SK-N-DZ (cell line): ENCODE measurements at places on chromosomes 6 and 20.

GRCh38 chr6:81785377-81785776, 32.9 kb upstream of the TENT5A start:
- DNase-seq = no peak

DNA sequence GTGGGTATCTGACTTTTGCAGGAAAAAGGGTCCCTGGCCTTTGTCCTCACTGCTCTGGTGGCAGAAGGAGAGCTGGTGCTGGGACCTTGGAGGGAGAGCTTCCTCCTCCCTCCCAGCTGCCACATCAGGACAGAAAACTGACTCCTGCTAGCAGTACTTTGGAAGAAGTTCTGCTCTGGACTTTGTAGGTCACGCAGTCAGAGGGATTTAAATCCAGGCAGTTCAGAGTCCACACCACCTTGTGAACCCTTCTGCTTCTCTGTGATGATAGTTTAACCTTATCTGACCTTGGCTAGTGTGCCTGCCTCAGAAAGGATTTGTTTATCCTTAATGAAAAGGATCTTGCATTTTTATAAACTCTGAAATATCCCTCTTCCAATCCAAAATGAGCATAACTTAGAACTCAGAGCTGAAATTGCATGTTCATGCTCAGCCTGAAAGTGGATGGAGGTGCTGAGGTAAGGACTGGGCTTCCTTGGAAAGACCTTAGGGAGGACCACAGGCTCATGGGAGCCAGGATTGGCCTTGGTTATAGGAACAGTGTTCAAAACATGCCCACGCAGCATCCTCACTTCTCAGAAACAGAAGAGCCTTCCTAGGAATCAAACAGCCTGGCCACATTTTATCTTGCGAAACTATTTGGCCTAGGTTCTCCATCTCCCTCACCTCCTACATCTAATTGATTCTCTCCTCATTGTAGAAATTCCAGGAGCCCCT, 123.9 kb upstream of the SASH1 start:
- no peak for DNase-seq

DNA sequence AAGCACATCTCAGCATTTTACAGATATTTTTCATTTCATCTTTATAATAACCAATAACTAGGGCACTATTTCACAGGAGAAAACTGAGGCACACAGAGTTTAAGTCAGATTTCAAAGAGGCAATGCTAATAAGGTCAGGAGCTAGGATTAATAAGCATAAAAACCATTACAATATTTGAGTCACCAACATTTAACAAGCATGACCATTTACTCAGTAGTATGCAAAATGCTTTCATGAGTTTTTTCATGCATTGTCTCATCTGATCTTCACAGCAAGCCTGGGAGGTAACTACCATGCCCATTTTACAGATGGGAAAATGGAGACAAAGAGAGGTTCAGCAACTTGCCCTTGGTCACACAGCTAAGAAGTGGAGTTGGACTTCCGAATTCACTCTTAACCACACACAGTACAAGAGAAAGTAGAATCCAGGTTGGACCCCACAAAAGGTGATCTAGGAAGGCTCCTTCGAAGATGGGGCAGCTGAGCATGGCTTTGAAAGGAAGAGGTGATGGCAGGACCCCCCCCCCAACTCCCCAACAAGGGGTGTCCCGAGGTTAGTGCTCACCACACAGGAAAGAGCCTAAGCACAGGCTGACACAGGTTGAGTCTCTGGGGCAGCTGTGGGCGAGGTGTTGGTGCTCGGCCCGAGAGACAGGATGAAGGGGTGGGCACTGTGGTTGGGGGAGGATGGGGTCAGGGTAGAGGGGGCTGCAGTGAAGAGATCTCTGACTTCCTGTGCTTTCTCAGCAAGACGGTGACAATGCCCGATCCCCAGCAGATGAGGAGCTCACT, 108.8 kb downstream of the PREX1 start:
- no peak for DNase-seq

GRCh38 chr6:54717849-54718455, 128.6 kb upstream of the FAM83B start:
- peak; percentile 50 for DNase-seq

- DNase-seq = no peak
Measured at GRCh38 chr6:2274981-2275891, 29.8 kb upstream of the GMDS start.

DNA sequence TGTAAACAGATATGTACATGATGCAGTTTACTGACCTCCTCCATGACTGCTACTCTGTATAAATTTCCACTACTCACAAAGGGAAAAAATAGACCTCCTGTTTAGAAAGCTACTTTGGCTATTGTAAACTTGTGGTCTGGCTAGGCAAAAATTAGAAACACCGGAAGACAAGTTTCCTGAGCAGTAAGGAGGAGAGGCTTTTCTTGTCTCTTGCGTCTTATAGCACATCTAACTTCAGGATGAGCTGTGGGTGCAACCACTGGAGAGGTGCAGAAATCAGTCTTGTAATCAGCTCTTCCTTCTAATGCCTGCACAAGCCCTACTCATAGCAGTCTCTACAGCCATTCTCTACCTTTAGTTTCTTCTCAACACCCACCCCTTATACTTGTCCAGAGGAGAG, 296.5 kb upstream of the SLC35B3 start:
- DNase-seq = no peak

DNA sequence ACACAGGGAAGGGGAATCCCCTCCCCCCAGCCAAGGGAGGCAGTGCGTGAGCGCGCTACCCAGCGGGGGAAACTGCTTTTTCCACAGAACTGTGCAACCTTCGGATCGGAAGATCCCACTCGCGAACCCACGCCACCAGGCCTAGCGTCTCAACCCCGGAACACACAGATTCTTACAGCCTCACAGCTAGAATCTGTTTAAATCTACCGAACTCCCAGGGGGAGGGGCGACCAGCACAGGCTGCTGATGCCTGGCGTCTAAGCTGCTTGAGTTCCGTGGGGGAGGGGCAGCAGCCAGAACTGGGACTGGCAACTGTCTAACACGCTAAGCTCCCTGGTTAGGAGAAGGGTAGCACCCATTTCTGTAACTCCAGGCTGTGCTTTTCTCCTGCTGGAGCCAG, 217.3 kb upstream of the TENT5A start:
- peak; percentile 45 for DNase-seq

- DNase-seq = no peak
Measured at GRCh38 chr6:17423026-17423425, 29.6 kb downstream of the CAP2 start.

DNA sequence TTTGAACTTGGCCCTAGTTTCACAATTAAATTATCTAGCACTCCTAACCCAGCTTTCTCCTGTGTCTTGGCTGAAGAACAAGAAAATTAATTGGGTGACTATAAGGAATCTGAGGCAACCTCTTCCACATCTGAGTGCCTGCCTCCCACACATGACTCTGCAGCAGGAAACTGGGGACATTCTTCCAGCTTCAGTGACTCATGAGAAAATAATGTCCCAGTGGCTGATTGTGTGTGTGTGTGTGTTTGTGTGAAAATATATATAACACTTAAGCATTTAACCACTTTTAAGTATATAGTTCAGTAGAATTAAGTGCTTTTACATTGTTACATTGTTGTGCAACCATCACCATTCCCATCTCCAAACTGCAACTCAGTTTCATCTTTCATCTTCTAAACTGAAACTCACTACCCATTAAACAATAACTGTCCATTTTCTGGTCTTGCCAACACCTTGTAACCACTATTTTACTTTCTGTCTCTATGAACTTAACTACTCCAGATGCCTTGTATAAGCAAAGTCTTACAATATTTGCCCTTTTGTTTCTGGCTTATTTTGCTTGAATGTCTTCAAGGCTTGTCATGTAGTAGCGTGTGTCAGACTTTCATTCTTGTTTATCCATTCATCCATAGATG, 8.7 kb downstream of the TRIM38 start:
- no peak for DNase-seq

DNA sequence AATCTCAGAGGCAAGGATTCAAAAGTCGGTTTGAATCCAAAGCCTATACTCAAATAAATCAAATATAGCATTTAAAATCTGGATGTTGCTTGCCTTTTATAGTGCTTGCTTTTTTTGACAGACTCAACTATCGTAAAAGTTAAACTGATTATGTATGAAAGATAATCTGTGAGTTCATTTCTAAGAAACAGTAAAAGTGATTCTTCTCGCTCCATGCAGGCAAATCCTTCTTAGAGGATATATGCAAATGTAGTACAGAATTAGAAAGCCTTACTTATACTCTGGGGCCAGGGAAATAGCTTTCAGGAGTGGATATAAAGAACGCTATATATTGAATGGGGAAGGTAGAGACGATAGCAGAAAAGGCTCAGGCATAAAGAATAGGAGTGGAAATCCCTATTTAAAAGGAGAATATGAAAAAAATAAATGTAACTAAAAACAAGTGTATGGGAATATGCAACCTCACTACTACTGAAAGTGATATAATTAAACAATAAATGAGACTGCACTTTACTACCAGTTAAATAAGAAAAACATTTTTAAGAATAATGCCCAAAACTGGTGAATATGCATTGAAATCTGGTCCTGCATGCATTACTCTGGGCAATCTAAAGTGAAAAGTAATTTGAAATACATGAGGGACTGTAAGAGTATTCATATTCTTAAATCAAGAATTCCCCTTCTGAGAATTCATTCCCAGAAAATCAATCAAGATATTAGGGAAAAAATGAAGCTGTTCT, 361.8 kb upstream of the PLCB4 start:
- no peak for DNase-seq

DNA sequence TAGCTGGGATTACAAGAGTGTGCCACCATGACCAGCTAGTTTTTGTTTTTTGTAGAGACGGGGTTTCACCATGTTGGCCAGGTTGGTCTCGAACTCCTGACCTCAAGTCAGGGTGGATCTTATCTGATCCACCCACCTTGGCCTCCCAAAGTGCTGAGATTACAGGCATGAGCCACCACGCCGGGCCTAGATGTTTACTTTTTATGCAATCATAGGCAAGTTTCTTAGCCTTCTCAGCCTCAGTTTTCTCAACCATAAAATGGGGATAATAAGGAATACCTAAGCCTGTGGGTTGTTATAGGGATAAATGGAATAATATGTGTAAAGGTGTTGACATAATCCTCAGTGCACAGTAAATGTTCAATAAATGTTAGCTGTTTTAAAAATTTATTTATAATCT, 9.8 kb downstream of the SPATS1 start:
- DNase-seq = no peak

DNA sequence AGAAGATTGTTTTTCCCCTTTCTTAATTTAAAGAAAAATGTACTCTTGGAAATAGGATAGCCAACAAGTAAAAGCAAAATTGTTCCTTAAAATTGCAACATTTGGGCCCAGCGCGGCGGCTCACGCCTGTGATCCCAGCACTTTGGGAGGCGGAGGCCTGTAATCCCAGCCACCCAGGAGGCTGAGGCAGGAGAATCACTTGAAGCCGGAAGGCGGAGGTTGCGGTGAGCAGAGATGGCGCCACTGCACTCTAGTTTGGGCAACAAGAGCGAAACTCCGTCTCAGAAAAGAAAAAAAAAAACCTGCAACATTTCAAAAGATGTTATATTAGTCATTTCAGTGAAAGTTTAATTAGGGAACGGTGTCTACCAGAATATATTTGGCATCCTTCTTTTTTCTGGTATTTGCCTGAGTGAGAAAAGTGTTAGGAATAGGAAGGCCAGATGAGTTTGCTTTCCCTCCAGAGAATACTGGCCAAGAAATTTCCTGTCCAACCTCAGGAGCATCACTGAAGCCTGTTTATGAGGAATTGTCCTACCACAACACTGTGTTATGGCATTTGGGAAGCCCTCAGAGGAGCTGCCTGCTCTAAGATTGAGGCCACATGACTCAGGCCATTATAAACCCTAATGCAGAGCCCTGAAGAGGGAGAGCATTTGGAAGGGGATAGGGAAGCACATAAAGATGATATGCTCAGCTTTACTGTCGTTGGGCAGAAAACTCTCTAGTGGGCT, 1.2 kb upstream of the GJA1 start:
- no peak for DNase-seq

- DNase-seq = no peak
Measured at GRCh38 chr6:137975188-137975940, 108.3 kb downstream of the TNFAIP3 start.

GRCh38 chr20:12243327-12243726, 325.6 kb downstream of the BTBD3 start:
- DNase-seq = no peak

- DNase-seq = peak; percentile 70
Measured at GRCh38 chr20:51372176-51372803, 170.2 kb downstream of the NFATC2 start.

GRCh38 chr6:11909696-11910132, 102.4 kb upstream of the HIVEP1 start:
- DNase-seq = no peak

DNA sequence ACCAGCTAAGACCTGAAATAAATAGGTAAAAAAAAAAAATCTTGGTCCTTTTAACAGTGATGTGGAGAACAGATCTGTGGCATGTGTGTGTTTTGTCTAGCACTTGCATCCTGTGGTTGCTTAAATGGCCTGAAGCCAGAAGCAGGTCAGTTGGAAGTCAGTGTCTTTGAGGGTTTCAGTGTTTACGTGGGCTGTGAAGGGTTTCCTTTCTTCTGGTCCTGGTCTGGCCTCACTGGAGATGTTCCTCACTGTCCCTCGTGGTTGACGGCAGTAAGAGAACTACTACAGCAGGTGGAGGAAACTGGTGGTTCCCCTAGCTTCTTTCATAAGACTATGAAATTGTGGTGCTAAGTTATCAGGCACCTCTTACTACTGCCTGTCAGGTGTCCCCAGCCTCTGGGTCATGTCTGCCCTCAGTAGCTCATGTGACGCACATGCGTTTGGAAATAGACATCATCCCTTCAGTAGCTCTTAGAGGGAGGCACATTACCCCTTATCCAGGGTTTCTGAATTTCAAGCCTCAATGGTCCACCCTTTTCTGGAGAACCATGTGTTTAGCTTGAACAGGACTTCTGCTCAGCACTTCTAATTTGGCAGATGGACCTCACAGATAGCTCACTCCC, 59.4 kb upstream of the SCP2D1 start:
- DNase-seq = no peak

GRCh38 chr6:146785001-146785585, 186.3 kb downstream of the ADGB start:
- DNase-seq = peak; percentile 62

- no peak for DNase-seq
Measured at GRCh38 chr6:168712993-168713392, 272.0 kb downstream of the SMOC2 start.

GRCh38 chr20:44745598-44746366, at the start of gene KCNK15:
Gene KCNK15, plus strand, starts transcription at chr20:44745865. Its CDS starts 46 bp downstream, at chr20:44745911.
- no peak for DNase-seq

GRCh38 chr20:48773837-48774418, 53.9 kb downstream of the PREX1 start:
- no peak for DNase-seq
